ENCODE measurements at places on chromosomes 13 and 19. TPM values are rescaled to one million over a fixed set of nuclear protein-coding genes. Genes with fewer than 3 reads are reported as not detected.
A peak's percentile ranks its signal among the peaks of the same experiment; 100 is the strongest.

GRCh38 chr13:98977568-98978265 lies at the start of gene DOCK9:
TSS of gene DOCK9 (minus strand) at chr13:98978064. CDS start at chr13:98977909, 155 bp downstream.
- DNase-seq, result no peak

Gene IL4I1
- not detected for total RNA-seq

DNA sequence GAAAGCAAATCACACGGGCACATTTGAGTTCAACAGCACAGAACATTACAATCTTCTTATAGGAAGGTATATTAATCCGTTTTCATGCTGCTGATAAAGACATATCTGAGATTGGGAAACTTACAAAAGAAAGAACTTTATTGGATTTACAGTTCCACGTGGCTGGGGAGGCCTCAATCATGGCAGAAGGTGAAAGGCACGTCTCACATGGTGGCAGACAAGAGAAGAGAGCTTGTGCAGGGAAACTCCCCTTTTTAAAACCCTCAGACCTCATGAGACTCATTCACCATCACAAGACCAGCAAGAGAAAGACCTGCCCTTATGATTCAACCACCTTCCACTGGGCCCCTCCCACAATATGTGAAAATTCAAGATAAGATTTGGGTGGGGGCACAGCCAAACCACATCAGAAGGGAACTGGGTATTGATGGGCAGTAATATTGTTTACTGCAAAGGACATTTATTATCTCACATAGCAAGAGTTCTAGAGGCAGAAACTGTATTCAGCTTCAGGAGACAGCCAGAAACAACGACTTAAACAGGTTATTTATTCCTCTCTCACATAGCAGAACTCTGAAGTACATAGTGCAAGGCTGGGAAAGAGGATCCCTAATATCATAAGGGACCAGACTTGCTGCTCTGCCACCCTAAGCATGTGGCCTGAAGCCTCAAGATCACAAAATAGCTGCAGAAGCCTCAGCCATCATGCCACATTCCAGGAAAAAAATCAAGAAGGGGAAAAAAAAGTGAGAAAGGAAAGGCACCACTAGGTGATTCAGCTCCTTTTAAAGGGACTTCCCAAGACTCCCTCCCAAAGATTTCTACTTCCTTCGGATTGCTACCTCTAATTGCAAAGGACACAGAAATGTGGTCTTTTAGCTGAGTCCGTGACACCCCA lies 23.1 kb downstream of the FXYD5 start:
- DNase-seq, result no peak

Gene FCAR
- not detected for total RNA-seq

- no peak for DNase-seq
These were observed 71.0 kb downstream of the RNF17 start for GRCh38 chr13:24834902-24835510.

- no peak for DNase-seq
These were observed 34.9 kb downstream of the PAK4 start for GRCh38 chr19:39160523-39160861.

Gene ZNF628
- 6.1 TPM for total RNA-seq

Gene LAIR2
- not detected for total RNA-seq

DNA sequence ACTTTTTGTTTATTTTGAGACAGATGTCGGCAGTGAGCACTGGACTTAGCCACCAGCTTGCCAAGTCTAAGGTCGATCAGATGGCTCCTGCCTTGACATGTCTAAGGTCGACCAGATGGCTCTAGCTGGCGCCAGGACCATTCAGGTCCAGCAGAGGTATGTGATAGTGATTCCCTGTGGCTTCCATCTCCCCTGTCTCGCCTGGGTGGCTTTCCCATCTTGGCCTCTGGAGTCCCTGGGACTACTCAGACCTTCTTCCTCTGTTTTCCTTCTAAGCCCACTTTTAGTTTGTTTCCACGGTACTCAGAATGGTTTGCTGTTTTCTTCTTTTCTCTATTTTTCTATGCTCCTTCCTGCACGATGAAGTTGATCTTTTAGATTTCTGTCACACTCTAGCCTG lies 1435.7 kb downstream of the UQCRFS1 start:
- no peak for DNase-seq

- peak; percentile 43 for DNase-seq
These were observed 3.9 kb upstream of the GSK3A start for GRCh38 chr19:42246143-42246921.

DNA sequence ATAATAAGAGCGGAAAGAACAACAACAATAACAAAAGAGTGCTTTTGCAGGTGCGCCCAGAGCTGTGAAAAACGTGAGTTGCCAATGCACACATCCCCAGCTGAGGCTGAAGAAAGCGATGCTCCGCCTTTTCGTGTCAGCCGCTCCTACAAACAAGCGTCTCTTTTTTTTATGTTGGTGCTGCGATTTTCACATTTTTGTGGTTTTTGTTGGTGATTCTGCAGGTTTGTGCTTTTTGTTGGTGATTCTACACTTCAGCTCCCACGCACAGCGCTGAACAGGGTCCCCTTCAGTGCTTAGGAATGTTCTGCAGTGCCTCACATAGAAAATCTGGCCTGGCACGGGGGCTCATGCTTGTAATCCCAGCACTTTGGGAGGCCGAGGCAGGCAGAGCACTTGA lies 7.3 kb upstream of the SBK3 start:
- no peak for DNase-seq
